ENCODE measurements at places on chromosomes 7 and 10. TPM values are rescaled to one million over a fixed set of nuclear protein-coding genes. Genes with fewer than 3 reads are reported as not detected.

DNA sequence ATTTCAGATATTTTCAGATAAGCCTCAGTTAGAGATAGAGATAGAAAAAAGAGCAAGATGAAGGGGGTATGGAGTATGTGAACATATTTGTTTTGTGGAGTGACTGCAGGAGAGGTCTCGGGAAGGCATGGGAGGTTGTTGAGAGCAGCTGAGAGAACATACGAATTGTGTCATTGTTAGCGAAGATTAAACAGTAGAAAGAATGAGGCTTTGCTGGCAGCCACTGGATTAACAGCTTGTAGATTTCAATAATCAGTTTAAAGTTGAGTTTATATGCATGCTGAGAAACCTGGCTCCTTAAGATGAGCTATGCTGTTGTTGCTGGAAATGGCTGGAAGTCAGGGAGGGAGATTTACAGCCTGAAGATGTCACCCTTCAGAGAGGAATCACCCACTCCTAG lies 100.9 kb upstream of the SORCS3 start:
- DNase-seq, result no peak

HOXA4 gene
- total RNA-seq, result 1.0 TPM

HTR5A gene
- not detected for total RNA-seq

- no peak for DNase-seq
Observed at GRCh38 chr7:20828947-20829346, 42.3 kb upstream of the SP8 start.

Measured in Calu3 (cell line).